ENCODE measurements at places on chromosomes 5 and 9.

- no peak for DNase-seq
Measured at GRCh38 chr9:33840381-33840780, 23.4 kb downstream of the UBE2R2 start.

- DNase-seq, result no peak
Measured at GRCh38 chr5:173971681-173972345, 17.2 kb upstream of the C5orf47 start.

DNA sequence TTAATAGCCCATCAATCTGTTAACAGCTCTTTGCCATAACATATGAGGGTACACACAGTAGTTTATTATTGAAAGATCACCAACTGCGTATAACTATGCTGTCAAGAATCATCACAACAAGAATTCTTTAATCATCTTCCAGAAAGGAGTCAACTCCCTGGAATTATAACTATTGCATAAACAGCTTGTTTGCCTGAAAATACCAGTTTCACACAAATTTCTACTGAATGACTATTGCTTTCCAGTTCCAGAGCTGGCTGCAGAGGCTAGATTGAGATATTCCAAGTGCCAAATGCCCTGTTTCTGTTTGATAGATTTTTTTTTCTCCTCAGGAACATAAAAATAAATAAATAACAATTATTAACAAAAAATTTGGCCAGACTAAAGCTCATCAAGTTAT lies 444.7 kb downstream of the TLE1 start:
- DNase-seq, result no peak

- DNase-seq, result no peak
Measured at GRCh38 chr9:79567671-79568098, 4.1 kb upstream of the TLE4 start.

DNA sequence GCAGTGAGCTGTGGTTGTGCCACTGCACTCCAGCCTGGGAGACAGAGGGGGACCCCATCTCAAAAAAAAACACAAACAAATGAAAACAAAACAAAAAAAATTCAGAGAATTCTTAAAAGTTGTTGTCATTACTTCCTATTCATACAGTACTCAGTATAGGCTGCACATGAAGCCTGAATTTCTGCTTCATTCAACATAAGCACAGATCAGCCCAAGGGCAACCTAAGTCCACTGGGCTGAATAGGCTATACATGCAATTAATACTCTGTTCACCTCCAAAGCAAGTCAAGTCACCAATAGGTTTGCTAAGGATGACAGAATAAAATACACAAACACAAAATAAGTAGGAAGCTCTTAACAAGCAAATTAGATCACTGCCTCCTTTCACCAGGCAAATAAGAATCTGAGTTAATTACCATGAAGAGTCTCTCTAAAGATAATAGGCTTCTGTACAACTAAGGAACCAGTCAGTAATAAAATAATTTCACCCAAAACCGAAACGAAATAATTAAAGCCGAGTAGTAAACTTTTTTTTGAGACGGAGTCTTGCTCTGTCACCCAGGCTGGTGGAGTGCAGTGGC lies 18.7 kb downstream of the UBTD2 start:
- DNase-seq, result no peak

- DNase-seq, result no peak
Measured at GRCh38 chr5:151596828-151597539, 5.9 kb upstream of the FAT2 start.

- DNase-seq, result no peak
Measured at GRCh38 chr5:167052791-167053190, 1238.7 kb upstream of the WWC1 start.

DNA sequence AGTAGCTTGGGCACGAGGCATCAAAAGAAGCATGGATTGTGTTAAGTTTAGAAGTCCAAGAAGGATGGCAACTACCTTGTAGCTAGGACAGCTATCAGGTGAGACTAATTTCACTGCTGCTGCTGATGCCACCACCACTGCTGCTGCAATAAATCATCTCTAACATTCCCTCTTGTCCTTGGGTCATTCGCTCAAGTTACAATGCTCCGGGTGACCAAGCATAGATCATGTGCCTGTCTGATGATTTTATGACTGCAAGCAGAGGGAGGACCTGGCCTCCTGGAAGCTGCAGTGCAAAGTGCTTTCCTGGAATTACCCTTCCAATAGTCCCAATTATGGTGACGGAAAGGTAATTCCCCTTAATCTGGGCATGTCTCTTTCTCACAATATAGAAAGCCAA lies 334.4 kb downstream of the PRELID2 start:
- no peak for DNase-seq

- no peak for DNase-seq
Measured at GRCh38 chr5:92206681-92207080, 823.6 kb upstream of the ARRDC3 start.

GRCh38 chr9:37246826-37247225 lies 126.5 kb downstream of the ZCCHC7 start:
- no peak for DNase-seq

DNA sequence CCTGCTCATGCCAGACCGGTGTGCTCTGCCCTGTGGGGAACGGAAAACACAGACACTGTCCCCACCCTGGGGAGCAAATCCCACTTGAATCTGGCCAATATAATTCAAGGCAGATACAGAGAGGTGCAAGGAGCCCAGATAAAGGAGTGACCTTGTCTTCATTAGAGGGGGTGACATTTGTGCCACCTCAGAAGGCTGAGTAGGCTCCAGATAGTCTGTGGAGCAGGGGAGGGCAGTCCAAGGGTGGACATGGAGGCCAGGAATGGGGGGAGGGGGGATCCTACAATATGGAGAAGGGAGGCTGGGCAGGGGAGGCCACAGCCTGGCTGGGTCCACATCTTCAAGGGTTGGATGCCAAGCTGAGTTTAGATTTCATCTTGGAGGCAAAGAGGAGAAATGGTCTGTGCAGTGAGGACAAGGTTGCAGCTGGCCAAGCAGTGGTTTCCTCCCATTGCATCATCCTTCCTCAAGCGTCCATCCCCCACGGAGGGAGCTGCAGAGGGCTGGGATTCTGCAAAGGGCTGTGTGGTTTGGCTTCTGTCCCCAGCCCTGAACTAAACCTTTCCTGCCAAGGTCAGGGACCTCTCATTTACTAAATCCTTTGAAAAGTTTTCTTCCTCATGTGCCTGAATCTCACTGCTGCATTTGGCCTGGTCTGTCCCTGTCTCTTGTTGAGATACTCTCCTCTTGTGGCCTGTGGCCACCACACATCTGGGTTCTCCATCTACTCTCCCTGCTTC lies 60.1 kb downstream of the GALNT12 start:
- DNase-seq, result no peak

DNA sequence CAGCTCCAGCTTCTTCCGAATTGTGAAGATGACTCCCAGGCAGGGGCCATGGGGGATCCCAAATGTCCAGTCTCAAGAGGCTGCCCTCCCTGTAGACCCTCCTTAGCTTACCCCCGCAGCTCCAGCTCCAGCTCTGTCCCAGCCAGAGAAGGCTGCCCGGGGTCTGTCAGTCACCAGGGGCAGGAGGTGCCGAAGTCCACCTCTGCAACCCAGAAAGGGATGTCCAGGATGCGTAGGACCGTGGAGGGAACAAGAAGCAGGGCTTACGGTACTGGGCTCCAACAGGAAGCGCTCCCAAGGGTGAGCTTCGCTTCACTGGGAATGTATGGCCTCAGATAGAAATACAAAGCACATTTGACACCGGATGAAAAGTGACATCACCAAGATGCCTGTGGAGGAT lies 6.0 kb downstream of the IPPK start:
- no peak for DNase-seq

GRCh38 chr9:19200229-19200628 lies 30.3 kb upstream of the DENND4C start:
- no peak for DNase-seq

Measured in SHP77 treated with DMSO at 0.1 percent for 48 hours (cell line).